ENCODE measurements at places on chromosomes 2 and 18. TPM values are rescaled to one million over a fixed set of nuclear protein-coding genes. Genes with fewer than 3 reads are reported as not detected.

- DNase-seq, result no peak
These were observed 28.3 kb upstream of the ATP6V1B1 start for GRCh38 chr2:70907130-70908057.

GRCh38 chr2:1766425-1766824, 22.1 kb upstream of the PXDN start:
- DNase-seq, result no peak

- DNase-seq, result no peak
These were observed 3.3 kb downstream of the GPR39 start for GRCh38 chr2:132419941-132420340.

The SALL3 gene
- total RNA-seq, result not detected

GRCh38 chr2:161425728-161426454, 9.8 kb downstream of the TBR1 start:
- no peak for DNase-seq

The LIMS3 gene
- 0.17 TPM for total RNA-seq
